Stimulated activated CD4-positive, alpha-beta T cell treated with anti-CD3 and anti-CD28 coated beads, Interleukin-2, amount 100 ng/mL, for 4 hours (primary cell): ENCODE measurements at places on chromosomes 4 and X.

DNA sequence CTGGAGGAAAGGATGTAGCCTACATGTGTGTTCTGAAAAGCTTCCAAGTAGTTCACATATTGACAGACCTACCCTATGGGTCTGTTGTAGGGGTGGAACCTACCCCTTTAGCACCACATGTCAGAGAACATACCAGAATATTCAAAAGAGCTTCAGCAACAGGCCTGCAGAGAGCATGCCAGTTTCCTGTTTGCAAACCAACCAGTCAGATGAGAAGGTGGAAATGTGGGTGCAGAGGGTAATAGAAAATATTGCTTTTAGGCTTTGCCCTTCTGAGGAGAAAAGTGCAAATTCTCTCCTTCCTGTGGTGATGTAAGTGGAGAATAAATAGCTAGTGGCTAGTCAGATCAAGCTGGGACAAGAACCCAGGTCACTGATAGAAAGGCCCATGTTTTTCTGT, 16.4 kb downstream of the INTS6L start:
- DNase-seq = no peak

DNA sequence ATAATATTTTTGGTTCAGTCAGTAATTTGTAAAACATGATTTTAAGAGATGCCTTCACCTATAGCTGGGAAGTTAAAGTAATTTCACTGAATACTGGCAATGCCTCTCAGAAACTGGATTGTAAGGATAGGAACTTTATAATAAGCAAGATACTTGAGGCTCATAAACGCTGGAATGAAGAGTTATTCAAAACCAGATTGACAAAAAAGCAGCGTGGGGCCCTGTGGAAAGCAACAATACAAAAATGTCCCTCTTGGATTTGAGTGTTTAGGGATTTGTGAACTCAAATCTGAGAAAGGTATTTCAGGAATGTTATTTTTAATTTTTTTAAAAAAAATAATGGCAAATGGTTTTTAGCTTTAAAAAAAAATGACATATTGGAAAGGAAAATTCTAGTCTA, 94.6 kb downstream of the ANK2 start:
- DNase-seq = no peak

DNA sequence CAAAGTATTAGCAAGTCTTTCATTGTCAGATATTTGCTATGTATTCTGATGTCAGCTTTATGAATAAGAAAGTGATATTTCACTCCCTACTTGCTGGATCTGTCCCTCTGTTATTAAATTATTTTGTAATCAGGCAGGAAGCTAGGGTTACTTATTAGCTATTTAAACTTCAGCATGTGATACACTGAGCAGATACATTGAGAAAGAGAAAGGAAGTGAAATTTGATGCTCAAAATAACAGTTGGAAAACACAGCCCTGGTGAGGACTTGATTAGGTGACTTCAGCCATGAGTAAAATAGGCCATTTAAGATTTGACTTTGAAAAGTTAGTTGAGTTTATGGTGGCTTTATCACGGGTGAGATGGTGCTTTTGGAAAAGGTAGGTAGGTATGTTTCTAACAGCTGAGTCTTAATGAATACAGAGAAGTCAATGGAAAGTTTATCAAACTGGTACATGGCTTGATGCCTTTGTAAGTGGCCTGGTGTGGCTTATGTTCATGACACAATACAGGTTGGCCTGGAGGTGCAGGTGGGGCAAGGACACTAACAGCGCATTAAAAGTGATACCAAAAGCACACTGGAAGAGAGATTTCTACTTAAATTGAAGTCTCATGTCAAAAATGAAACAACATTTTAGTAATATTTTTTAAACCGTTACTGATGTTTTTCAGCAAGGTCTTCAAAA, 321.2 kb upstream of the SPOCK3 start:
- no peak for DNase-seq

- DNase-seq = no peak
These were observed 126.6 kb upstream of the SLC4A4 start for GRCh38 chr4:71212216-71212615.

- DNase-seq = no peak
These were observed 1.6 kb upstream of the SUV39H1 start for GRCh38 chrX:48694776-48695533.

GRCh38 chr4:153804722-153805121, 15.8 kb upstream of the SFRP2 start:
- DNase-seq = no peak

GRCh38 chr4:82918091-82918490, 17.6 kb downstream of the THAP9 start:
- DNase-seq = no peak

DNA sequence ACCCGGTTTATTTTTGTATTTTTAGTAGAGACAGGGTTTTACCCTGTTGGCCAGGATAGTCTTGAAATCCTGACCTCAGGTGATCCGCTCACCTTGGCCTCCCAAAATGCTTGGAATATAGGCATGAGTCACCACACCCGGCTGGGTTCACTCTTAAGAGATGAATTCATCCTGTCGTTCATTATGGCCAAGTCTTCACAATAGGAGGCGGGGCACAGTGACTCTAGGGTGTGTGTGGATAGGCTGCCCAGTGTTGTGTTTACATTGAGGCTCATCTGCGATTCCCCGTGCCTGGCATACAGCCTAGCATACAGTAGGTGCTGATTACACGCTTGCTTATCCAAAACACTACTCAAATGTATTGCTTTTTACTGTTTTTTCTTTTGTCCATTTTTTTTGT, 41.3 kb upstream of the IGFBP7 start:
- DNase-seq = no peak

DNA sequence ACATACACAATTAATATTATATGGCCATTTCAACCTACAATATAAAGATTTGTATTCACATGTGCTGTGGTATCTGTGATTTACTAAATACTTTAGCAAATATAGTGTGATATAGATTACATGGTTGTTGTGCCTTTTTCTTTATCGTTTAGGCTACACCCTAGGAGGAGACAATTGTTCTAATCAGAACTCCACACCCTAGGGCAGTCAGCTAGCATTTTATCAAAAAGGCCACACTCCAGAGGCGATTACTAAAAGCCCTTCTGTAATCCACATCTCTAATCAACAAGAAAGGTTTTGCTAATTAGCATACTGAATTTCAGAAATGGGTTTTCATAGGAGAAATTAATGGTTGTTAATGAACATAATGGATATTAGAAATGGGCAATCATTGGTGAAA, 319.5 kb upstream of the NOCT start:
- DNase-seq = no peak

DNA sequence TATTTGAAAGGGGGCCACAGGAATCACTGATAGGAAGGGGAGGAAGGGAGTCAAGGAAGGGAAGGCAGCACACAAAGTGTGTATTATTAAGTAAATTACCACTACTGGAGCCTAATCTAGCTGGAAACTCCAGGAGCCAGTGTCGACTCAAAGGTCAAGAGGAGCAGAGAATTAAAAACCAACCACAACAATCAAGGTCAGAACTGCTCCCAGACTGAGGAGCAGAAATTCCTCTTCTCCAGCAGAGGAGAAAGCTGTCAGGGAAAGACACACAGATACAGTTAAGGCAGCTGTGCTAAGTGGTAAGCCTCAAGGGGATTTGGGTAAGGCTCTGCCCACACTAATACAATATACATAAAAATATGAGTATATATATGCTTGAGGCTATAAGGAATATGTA, 87.5 kb upstream of the PTPN13 start:
- no peak for DNase-seq
